AG10803 (cell line): ENCODE measurements at places on chromosomes 16 and 17.
A peak's percentile ranks its signal among the peaks of the same experiment; 100 is the strongest.

- DNase-seq, result no peak
Measured at GRCh38 chr16:47829850-47830600, 325.8 kb downstream of the ABCC12 start.

DNA sequence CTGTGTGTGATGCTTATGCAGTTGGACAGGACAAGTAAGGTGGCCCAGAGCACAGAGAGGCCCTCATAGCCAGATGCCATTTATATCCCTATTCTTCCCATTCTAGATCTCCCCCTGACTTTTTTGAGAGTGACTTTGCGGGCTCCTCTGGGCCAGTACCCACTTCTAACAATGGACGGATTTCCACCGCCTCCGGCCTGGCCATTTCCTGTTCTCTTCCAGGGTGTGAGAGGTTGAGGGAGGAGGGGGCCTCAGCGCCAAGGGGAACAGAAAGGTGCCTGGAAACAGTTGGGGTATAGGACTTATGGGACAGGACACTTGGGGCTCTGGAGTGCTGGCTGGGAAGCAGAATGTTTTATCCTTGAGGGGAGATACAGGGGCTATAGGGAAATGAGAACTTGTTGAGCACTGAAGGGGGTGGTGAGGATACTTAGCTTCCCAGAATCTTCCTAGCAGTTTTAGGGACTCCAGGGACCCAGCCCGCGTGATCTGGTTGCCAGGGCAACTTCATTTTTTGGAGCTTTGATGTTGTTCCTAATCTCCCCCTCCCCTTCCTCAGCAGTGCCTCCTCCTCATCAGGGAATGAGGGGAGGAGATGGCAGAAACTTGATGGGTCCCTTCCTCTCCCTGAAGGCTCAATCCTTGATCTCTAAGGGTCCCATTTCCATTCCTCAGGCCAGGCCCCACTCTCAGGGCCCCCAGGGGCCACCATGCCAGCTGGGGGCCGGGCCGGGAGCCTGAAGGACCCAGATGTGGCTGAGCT, 3.6 kb downstream of the TAOK2 start:
- no peak for DNase-seq

DNA sequence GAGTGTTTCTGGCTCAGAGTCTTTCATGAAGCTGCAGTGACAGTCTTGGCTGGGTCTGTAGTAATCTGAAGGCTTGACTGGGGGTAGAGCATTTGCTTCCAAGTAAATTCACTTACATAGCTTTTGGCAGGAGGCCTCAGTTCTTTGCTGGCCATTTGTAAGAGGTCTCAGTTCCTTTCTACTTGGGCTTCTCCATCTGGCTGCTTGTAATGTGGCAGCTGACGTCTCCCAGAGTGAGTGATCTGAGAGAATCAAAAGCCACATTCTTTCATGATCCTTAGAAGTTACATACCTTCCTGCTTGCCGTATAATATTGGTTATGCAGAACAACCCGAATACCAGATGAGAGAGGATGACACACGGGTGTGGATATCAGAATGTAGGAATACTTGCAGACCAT, 39.8 kb downstream of the NF1 start:
- DNase-seq, result peak; percentile 58

- DNase-seq, result no peak
Measured at GRCh38 chr17:9120471-9120870, 99.2 kb downstream of the NTN1 start.

DNA sequence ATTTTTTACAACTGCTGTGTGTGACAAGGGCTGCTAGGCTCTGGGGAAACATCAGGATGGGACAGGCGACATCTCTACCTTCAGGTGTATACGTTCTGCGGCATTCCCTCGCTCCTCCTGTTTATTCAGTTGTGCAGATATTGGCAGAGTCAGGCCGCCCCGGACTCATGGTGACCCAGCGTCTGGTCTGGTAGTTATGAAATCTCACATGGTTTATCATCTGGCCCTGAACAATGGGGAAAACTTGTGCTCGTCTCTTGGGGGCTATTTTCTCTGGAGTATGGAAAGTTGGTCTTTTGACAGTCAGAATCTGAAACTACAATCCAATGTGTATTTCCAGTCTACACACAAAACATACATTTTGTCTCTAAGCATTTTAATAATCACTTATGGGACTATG, 3.3 kb downstream of the MARCHF10 start:
- DNase-seq, result peak; percentile 65

DNA sequence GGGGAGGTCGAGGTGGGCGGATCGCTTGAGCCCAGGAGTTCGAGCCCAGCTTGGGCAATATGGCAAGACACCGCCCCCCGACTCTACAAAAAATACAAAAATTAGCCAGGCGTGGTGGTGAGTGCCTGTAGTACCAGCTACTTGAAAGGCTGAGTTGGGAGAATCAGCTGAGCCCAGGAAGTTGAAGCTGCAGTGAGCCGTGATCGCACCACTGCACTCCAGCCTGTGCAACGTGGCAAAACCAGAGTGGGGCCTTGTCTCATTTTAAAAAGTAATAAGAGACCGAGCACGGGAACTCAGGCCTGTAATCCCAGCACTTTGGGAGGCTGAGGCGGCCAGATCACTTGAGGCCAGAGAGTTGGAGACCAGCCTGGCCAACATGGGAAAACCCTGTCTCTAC, 24.4 kb upstream of the ABCC1 start:
- no peak for DNase-seq

DNA sequence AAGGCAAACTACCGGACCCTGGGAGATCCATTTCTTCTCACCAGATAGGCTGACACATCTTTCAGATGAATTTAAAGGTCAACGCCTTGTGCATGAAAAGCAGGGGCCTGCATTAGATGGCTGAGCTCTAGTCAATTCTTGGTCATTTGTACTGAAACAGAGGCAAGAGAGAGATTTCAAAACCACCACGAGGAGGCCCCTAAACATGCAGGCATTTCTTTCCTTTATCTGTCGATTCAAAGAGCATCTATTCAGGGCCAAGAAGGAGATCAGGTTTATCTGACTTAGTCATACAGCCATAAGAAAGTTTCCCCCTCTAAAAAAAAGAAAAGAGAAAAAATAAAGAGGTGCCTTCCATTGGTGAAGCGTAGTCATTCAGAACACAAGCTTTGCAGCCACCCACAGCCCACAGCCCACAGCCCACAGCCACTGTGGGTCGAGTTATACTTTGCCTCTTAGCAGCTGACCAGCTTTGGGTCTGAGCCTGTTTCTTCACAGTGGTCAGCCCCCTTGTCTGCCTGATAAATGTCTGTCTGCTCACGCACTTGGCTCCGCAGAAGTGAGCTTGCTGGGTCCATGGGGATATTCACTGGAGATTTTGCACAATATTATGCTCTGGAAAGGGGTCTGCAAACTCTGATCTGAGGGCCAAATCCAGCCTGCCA, 207.5 kb downstream of the CDH13 start:
- no peak for DNase-seq

GRCh38 chr16:86398622-86399021, 111.7 kb upstream of the FOXF1 start:
- DNase-seq, result no peak

DNA sequence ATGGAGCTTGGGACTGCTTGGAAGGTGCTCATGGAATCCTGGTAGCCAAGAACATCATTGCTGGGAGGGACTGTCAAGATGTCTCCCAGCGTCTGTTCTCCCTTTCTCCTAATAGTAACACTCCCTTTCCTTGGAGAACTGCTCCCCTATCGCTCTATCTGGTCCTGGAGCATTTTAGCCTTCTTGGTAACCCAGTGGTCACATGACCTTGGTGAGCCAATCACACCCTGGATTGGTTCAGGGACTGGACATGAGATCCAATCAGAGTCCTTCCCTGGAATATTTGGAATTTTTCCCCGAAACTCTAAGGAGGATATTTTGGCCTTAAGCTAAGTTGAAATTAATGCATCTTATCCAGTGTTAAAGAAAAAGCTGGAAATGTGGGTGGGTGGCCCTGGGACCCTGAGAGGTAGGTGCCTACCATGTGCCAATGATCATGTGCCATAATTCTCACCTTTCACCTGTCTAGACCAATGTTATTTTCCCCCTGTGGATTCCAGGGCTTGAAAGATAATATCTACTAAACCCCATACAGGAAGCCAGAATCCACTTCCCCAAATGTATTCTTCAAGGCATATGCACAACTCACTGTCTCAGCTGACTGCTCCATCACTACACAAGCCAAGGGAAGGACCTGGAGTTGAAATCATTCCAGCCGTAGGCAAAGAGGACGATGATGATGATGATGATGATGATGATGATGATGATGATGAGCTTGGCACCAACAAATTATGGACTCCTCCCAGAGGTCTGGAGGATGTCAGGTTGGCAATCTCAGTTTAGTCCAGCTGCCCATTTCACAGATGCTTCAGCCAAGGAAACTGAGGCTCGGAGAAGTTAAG, 193.2 kb downstream of the RAB11FIP4 start:
- DNase-seq, result no peak

DNA sequence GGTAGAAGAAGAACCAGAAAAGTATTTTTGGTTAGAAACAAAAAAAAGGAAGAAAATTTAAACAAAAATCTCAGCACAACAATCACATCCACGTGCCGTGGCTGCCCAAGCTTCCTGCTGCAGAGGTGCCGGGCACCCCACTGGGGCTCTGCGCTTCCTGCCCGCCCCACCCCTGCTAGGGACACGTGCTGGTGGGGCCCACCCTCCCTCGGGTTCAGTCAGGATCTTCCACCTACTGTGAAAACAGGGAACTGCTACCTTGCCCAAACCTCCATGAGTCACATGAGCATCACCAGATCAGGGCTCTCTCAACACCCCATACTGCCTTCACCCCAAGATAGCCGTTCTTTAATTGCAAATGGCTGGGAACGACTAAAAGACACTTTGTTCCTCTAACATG, 24.4 kb upstream of the CYTH1 start:
- DNase-seq, result no peak

GRCh38 chr17:67421869-67422273, 44.8 kb downstream of the PITPNC1 start:
- DNase-seq, result peak; percentile 89

GRCh38 chr17:59811209-59811608, 81.5 kb downstream of the TUBD1 start:
- peak; percentile 44 for DNase-seq

- DNase-seq, result no peak
Measured at GRCh38 chr17:61981323-61981722, 53.5 kb upstream of the INTS2 start.

- no peak for DNase-seq
Measured at GRCh38 chr16:11530171-11530940, 56.4 kb downstream of the LITAF start.
